ENCODE measurements at places on chromosomes 1 and 21. TPM values are rescaled to one million over a fixed set of nuclear protein-coding genes. Genes with fewer than 3 reads are reported as not detected.

ADAMTS4 gene
- 7.8 TPM for total RNA-seq

SMYD3 gene
- 27.2 TPM for total RNA-seq

- H3K36me3 ChIP-seq = no peaks in the 10 kb centered on the region
- H3K4me1 ChIP-seq = peaks cover 10% of the 10 kb centered on the region
Observed at GRCh38 chr1:178540204-178540603, 27.3 kb downstream of the TEX35 start.

EYA3 gene
- 21.0 TPM for total RNA-seq

- no peak overlapping the region for H3K27ac ChIP-seq
- peaks cover 20% of the 10 kb centered on the region for H3K36me3 ChIP-seq
- no peaks in the 10 kb centered on the region for H3K27me3 ChIP-seq
- DNase-seq = no peak
Observed at GRCh38 chr1:54861070-54861761, 25.8 kb downstream of the DHCR24 start.

- no peak for DNase-seq
- no peaks in the 10 kb centered on the region for H3K36me3 ChIP-seq
- no peaks in the 10 kb centered on the region for H3K27me3 ChIP-seq
- H3K4me3 ChIP-seq = no peak overlapping the region
- H3K27ac ChIP-seq = no peak overlapping the region
Observed at GRCh38 chr1:229553621-229554130, 4.8 kb downstream of the ABCB10 start.

GRCh38 chr1:218304281-218305039 lies 19.4 kb downstream of the RRP15 start:
- DNase-seq = no peak
- no peak overlapping the region for H3K27ac ChIP-seq
- peaks cover 29% of the 10 kb centered on the region for H3K36me3 ChIP-seq
- no peak overlapping the region for H3K4me3 ChIP-seq

- no peak overlapping the region for H3K27ac ChIP-seq
- no peaks in the 10 kb centered on the region for H3K4me1 ChIP-seq
- no peak for DNase-seq
Observed at GRCh38 chr1:199102239-199102638, 463.4 kb downstream of the PTPRC start.

CFAP141 gene
- not detected for total RNA-seq

DNA sequence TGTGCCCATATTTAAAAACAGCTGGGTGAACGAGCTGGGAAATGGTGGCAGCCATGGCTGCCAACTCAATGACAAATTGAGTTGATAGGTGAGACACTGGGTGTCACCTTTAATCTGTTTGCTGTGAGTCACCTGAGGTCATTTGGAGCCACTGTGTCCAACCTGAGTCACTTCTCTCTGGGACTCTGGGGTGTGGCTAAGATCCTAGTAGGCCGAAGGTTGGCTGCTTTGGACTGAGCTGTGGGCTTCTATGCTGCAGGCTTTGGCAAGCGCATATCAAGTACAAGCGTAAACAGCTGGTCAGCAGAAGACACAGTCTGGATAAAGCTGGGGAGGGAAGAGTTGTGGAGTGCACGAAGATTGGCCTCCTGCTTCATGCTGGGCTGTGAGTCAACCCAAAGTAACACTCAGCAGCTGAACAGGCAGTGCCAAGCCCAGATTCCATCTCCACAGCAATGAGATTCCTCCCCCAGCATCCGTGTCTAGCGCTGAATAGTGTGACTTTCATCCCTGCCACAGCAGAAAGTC lies 24.0 kb downstream of the TEX35 start:
- H3K27ac ChIP-seq = no peak overlapping the region
- H3K4me1 ChIP-seq = peaks cover 7% of the 10 kb centered on the region
- H3K4me3 ChIP-seq = no peak overlapping the region
- no peaks in the 10 kb centered on the region for H3K27me3 ChIP-seq
- DNase-seq = no peak
- H3K36me3 ChIP-seq = no peaks in the 10 kb centered on the region

CFHR2 gene
- not detected for total RNA-seq

- H3K36me3 ChIP-seq = no peaks in the 10 kb centered on the region
- H3K27ac ChIP-seq = no peak overlapping the region
- peaks cover 26% of the 10 kb centered on the region for H3K4me1 ChIP-seq
- DNase-seq = no peak
- H3K27me3 ChIP-seq = no peaks in the 10 kb centered on the region
Observed at GRCh38 chr1:161193561-161194235, 5.2 kb downstream of the ADAMTS4 start.

SHISAL2A gene
- 0.81 TPM for total RNA-seq

DNA sequence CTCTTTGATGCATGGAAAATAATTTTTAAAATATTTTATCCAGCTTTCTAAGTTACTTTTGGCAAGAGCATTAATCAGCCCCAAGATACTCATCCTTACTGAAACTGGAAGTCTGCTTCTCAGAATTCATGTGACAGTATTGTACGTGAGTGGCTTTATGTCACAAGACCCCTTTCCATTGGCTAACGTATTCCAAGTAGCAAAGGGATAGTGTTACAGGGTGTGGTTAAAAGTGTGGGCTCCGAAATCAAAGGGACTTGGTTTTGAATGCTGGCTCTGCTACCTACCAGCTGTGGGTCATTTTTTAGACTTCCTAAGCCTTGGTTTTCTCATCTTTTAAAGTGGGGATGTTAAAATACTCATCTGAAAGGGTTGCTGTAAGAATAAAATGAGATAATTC lies 91.7 kb downstream of the RHOU start:
- no peak for DNase-seq
- no peaks in the 10 kb centered on the region for H3K27me3 ChIP-seq
- no peaks in the 10 kb centered on the region for H3K36me3 ChIP-seq
- H3K4me1 ChIP-seq = peaks cover 4% of the 10 kb centered on the region
- no peak overlapping the region for H3K27ac ChIP-seq

DNA sequence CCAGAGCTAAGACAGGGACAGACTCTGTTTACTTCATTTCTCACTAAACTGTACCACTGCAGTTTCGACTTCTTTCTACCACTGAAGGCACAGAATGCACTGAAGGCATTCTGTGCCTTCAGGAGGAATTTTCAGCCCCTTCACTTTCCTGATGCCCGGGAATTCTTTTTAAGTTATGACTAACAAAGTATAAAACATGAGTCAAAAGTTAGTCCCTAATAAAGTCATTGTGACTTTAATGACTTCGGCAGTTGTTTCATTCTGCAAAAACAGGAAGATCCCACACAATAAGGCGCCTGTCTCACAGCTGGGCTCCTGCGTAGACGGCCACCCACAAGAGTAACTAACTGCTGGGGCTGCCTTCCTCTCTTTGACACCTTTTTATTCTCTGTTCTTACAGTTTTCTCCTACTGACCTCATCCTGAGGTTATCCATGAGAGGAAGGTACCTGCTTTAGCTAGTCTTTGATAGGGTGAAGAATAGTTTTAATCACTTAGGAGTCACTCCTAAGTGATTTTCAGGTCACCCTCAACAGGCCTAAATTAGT lies 183.9 kb upstream of the SGIP1 start:
- H3K4me3 ChIP-seq = no peak overlapping the region
- no peaks in the 10 kb centered on the region for H3K36me3 ChIP-seq
- H3K27me3 ChIP-seq = no peaks in the 10 kb centered on the region

DNA sequence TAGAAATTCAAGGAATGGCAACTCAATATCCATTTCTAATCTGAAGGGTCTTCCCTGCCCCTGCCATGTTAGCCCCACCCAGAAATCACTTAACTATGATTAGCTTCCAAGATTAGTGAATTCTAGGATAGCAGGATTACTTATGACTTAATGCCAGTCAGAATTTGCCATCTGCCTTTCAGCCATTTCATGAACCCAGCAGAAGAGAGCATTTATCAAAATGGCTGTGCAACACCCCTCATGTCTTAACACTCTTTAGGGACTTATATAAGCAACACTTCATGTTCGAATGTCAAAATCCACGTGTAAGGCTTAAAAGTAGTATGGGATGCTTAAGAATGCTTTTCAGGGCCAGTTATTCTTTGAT lies 288.5 kb downstream of the NFIA start:
- H3K4me3 ChIP-seq = no peak overlapping the region
- H3K36me3 ChIP-seq = no peaks in the 10 kb centered on the region
- DNase-seq = no peak
- no peak overlapping the region for H3K27ac ChIP-seq

SPRR1B gene
- total RNA-seq = not detected

DNA sequence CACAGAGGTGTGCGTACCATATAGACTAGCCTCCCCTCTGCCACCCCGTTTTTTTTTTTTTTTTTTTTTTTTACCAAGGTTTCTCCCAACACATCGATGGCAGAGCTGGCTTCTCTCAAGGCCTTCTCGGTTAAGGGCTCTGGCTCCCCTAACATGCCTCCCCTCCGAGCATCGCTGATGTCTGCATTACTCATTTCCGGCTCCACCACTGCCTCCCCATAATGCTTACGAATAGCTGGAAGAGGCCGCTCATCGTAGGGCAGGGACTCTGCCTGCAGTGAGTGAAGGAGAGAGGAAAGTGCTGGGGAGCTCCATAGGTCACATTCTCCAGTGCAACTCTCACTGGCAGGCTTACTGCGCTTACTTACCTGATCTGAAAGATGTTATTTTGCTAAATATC lies 20.6 kb downstream of the CEP104 start:
- no peaks in the 10 kb centered on the region for H3K27me3 ChIP-seq
- no peak overlapping the region for H3K4me3 ChIP-seq
- peaks cover 77% of the 10 kb centered on the region for H3K36me3 ChIP-seq
- no peaks in the 10 kb centered on the region for H3K4me1 ChIP-seq
- H3K27ac ChIP-seq = no peak overlapping the region
- DNase-seq = no peak

- H3K27me3 ChIP-seq = no peaks in the 10 kb centered on the region
- H3K4me3 ChIP-seq = no peak overlapping the region
Observed at GRCh38 chr1:197063212-197063611, 3.8 kb downstream of the F13B start.

ACKR1 gene
- 146 TPM for total RNA-seq

DNA sequence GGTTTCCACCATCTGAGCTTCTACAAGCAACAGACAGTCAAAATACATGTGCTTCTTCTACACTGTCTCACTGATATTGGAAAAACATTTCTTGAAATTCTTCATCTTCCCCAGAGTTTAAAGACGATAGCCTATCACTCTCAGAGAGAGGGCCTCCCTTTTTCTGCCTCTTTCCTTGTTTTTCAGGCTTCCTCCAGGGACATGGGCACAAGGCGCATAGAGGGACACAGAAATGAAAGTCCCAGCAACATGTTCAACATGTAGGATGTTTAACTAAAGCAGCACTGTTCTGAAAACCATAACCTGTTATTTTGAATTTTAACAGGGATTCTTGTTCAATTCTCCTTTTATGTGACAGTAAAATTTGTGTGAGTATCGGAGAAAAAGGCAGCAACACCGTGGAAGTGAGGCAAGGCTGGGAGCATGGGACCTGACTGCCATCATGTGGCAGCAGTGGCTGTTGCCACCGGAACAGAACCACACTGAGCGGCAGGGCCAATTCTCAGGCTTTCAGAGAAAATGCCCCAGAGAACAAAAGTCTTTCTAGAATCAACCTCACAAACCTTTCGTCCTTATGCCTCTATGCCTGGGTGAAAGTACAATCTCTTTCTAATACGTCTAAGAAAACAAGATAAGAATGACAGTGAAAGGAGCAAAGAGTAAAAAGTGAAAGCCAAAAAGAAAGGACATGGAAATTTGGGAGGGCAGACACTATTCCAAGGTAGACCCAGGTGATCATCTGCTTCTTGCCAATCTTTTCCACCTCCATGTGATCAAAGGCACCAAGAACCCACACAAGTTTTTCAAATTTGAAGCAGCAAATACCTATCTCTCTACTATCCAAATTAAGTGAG lies 54.5 kb downstream of the PCNX2 start:
- H3K4me1 ChIP-seq = peaks cover 5% of the 10 kb centered on the region
- H3K36me3 ChIP-seq = no peaks in the 10 kb centered on the region
- H3K4me3 ChIP-seq = no peak overlapping the region
- no peak overlapping the region for H3K27ac ChIP-seq
- no peaks in the 10 kb centered on the region for H3K27me3 ChIP-seq
- DNase-seq = peak; percentile 77

PADI3 gene
- total RNA-seq = not detected

DNASE2B gene
- 21.7 TPM for total RNA-seq

DNA sequence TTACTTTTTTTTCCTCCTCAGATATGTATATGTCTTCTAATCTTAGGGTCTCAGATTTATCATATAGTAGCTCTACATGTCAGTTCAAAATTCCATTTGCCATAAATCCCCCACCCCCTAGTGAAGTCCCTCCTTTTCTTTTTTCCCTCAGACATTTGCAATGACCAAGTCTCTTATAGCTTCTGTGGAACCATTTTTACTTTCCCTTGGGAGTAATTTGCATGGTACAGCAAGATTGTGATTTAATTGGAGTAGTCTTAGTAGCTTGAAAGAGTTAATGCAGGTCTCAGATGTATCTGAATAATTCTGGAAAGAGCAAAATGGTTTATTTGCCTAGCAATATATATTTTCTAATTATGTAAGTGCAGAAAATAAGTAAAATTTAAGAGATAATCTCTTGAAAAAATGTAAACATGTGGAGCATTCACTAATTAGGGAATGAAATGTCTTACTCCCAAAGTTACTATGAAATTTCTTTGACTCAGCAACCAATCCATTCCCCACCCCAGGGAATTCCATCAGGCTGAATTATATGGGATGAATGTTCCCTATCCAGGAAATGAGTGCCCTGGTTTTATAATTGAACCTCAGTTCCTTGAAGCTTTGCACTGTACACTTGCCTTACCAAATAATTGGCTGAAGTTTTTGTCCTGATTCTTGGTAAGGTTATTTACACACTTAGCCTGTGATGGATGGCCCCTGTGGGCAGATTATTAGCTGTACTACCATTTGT lies 267.0 kb downstream of the DNM3 start:
- H3K27ac ChIP-seq = no peak overlapping the region
- DNase-seq = no peak
- no peak overlapping the region for H3K4me3 ChIP-seq
- no peaks in the 10 kb centered on the region for H3K36me3 ChIP-seq
- no peaks in the 10 kb centered on the region for H3K4me1 ChIP-seq

GRCh38 chr1:228392111-228392936 lies 14.3 kb downstream of the TRIM11 start:
- no peak overlapping the region for H3K4me3 ChIP-seq
- H3K27ac ChIP-seq = no peak overlapping the region
- H3K4me1 ChIP-seq = peaks cover 12% of the 10 kb centered on the region
- H3K27me3 ChIP-seq = no peaks in the 10 kb centered on the region

PLD5 gene
- total RNA-seq = 0.87 TPM

- H3K27ac ChIP-seq = no peak overlapping the region
- DNase-seq = no peak
- no peak overlapping the region for H3K4me3 ChIP-seq
- peaks cover 4% of the 10 kb centered on the region for H3K4me1 ChIP-seq
- no peaks in the 10 kb centered on the region for H3K27me3 ChIP-seq
Observed at GRCh38 chr1:200625381-200625824, 4.9 kb upstream of the KIF14 start.

DNA sequence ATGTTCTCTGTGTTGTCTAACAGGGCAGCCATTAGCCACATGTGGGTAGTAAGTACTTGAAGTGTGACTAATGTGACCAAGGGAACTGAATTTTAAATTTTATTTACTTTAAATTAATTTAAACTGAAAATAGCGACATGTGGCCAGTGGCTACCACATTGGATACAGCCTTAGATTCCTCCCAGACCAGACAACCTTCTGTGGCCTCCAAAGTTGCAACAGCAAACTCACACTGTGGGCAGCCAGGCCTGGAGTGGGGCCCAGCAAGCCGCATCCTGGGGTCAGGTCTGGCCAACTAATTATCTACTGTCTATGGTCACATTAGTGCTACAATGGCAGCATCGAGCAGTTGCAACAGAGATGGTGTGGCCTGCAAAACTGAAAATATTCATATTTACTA lies 11.7 kb downstream of the EIF2D start:
- no peak overlapping the region for H3K27ac ChIP-seq
- H3K4me3 ChIP-seq = no peak overlapping the region
- DNase-seq = no peak
- H3K36me3 ChIP-seq = peaks cover 99% of the 10 kb centered on the region
- no peaks in the 10 kb centered on the region for H3K27me3 ChIP-seq

MX2 gene
- 23.0 TPM for total RNA-seq

All from upper lobe of right lung (tissue), 1 donor.